ENCODE measurements at places on chromosomes 2 and 18. TPM values are rescaled to one million over a fixed set of nuclear protein-coding genes. Genes with fewer than 3 reads are reported as not detected.

DNA sequence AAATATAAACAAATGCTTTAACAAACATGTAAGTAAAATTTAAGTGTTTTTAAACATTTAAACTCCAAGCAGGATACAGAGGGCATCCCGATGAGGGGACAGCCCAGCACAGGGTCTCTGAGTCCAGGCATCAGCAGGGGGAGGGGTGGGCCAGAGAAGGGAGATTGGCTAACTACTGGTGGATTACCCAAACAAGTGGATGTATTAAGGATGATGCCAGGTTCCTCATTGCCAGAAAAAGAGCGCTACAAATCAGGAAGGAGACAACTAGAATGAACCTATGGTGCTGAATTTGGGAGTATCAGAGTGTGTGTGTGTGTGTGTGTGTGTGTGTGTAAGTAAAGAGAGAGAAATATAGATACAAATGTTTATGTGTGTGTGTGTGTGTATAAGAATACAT, 162.0 kb upstream of the RMP24 start:
- H3K27ac ChIP-seq: no peak overlapping the region
- H3K36me3 ChIP-seq: no peaks in the 10 kb centered on the region
- DNase-seq: no peak
- H3K4me1 ChIP-seq: peaks cover 2% of the 10 kb centered on the region
- H3K27me3 ChIP-seq: peaks cover 9% of the 10 kb centered on the region

DNA sequence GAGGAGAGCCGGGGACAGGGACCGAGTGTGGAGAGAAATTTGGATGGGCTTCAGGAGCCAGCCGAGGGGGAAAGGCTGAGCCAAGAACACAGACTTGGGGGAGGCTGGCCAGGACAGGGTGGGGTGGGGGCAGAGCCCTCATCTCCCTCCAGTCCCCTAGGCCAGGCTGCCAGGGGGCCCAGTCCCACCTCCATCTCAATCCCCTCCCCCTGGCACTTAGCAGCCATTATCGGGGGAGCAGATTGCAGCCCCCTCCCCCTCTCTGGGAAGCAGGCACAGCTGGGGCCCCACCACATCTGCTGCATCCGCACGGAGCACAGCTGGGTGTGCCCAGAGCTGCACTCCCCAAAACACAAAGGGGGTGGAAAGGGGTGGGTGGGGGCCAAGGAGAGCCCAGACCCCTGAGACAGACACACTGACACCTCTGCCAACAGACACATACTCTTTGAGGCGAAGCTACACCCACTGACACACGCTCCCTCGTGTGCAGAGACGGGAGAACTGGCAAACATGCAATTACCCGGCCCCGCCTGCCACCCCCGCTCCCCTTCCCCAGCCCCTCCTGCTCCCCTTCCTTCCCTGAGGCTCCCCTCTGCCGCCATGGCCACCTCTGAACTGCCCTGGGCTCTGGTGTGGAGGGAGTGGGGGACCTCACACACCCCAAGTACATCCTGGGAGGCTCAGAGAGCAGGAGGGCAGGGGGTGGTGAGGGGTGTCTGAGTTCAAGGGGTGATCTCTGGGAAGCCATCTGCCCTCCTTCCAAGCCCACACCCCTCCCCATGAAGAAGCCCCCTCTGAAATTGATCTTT, 5.1 kb upstream of the ASIC4 start:
- H3K36me3 ChIP-seq: peaks cover 6% of the 10 kb centered on the region
- H3K4me1 ChIP-seq: peaks cover 11% of the 10 kb centered on the region
- no peak overlapping the region for H3K27ac ChIP-seq
- no peak for DNase-seq
- no peak overlapping the region for H3K4me3 ChIP-seq

PKDCC gene
- total RNA-seq: not detected

- DNase-seq: no peak
- no peaks in the 10 kb centered on the region for H3K4me1 ChIP-seq
- no peak overlapping the region for H3K27ac ChIP-seq
- H3K27me3 ChIP-seq: no peaks in the 10 kb centered on the region
- H3K36me3 ChIP-seq: no peaks in the 10 kb centered on the region
- H3K4me3 ChIP-seq: no peak overlapping the region
These were observed 1495.2 kb upstream of the NXPH2 start for GRCh38 chr2:140275427-140275826.

GRCh38 chr2:9060819-9061218, 57.3 kb upstream of the MBOAT2 start:
- DNase-seq: no peak
- H3K27me3 ChIP-seq: peaks cover 13% of the 10 kb centered on the region
- no peak overlapping the region for H3K27ac ChIP-seq
- H3K4me3 ChIP-seq: no peak overlapping the region

DNA sequence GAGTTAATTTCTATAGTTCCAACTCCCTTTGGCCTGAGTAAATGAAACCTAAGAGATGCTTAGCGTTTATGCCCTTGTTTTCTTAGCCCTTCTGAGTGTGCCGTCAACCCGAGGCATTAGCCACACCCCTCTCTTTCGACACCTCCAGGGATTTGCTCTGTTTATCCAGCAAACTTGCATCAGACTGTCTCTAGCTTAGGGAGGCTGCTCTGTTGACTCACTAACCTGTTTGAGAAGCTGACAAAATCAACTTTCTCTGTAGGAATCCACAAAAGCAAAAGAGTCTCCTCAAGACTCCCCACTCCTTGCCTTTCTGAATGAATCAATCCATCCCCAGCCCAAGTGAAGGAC, 317.6 kb downstream of the TNS1 start:
- H3K4me1 ChIP-seq: no peaks in the 10 kb centered on the region
- DNase-seq: no peak
- H3K27ac ChIP-seq: no peak overlapping the region

GRCh38 chr2:55966401-55967118, 43.0 kb upstream of the EFEMP1 start:
- no peaks in the 10 kb centered on the region for H3K36me3 ChIP-seq
- H3K4me3 ChIP-seq: no peak overlapping the region
- H3K4me1 ChIP-seq: no peaks in the 10 kb centered on the region
- no peak for DNase-seq
- H3K27me3 ChIP-seq: peaks cover 6% of the 10 kb centered on the region

SIX3 gene
- not detected for total RNA-seq

- H3K27me3 ChIP-seq: no peaks in the 10 kb centered on the region
- H3K4me1 ChIP-seq: peaks cover 5% of the 10 kb centered on the region
- H3K27ac ChIP-seq: no peak overlapping the region
- H3K36me3 ChIP-seq: peaks cover 12% of the 10 kb centered on the region
- no peak for DNase-seq
These were observed 19.8 kb downstream of the TMEM185B start for GRCh38 chr2:120203251-120204021.

DNA sequence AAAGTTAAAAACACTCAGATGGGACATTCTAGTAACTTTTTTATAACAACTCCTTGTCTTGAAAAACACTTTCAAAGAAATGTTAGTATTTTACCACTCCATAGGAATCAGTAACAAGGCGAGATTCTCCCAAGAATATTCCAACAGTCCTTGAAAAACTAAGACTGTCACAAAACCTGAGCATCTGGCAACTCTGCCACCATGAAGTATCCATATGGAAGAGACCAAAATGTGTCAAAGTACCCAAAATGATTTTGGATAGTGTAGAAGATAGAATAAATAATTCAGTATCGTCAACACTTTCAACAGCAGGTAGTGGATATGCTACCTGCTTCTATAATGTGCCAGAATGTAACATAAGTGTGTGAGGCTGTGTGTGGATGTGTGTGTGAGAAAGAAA, 361.8 kb downstream of the ZEB2 start:
- no peak overlapping the region for H3K4me3 ChIP-seq
- H3K27ac ChIP-seq: no peak overlapping the region
- H3K36me3 ChIP-seq: no peaks in the 10 kb centered on the region
- no peak for DNase-seq
- no peaks in the 10 kb centered on the region for H3K4me1 ChIP-seq

DNA sequence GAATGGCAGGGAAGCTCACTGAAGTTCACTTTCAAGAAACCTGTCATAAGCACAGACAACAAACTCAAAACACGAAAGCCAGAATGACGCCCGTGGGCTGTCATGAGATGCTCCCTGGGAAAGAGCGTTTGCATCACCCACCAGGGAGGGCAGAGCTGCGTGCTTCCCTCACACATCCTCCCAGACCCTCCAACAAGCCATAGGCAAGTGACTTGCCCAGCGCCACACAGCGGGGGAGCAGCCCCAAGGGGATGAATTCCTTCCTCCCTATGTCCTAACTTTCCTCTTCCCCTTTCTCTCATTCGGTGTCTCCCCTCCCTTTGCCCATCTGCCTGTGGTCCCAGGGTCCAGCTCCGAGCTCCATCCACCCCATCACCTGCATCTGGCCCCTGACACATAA, 10.7 kb downstream of the BIN1 start:
- no peak for DNase-seq
- H3K27me3 ChIP-seq: peaks cover 3% of the 10 kb centered on the region
- H3K27ac ChIP-seq: no peak overlapping the region
- peaks cover 3% of the 10 kb centered on the region for H3K4me1 ChIP-seq
- H3K36me3 ChIP-seq: no peaks in the 10 kb centered on the region

GRCh38 chr18:1048032-1048431, 143.4 kb downstream of the ADCYAP1 start:
- no peak for DNase-seq
- H3K4me3 ChIP-seq: no peak overlapping the region
- no peaks in the 10 kb centered on the region for H3K4me1 ChIP-seq

DNA sequence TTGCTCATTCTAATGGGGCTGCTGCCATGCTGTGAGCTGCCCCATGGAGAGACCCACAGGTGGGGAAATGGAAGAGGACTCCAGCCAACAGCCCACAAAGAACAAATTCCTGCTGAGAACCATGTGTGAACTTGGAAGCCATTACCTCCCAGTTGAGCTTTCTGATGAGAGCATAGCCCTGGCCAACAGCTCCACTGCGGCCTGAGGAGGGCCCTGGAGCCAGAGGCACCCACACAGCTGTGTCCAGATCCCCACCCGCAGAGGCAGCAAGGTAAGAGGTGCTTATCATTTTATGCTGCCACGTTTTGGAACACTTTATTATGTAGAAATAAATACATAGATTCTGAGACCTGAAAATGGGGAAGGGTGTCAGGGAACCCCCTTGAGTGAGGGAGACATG, 44.2 kb upstream of the OTOS start:
- no peaks in the 10 kb centered on the region for H3K36me3 ChIP-seq
- no peak for DNase-seq
- H3K27me3 ChIP-seq: no peaks in the 10 kb centered on the region
- no peak overlapping the region for H3K4me3 ChIP-seq

GRCh38 chr2:37858400-37858711, 66.7 kb upstream of the RMDN2 start:
- H3K4me3 ChIP-seq: no peak overlapping the region
- DNase-seq: no peak
- no peaks in the 10 kb centered on the region for H3K36me3 ChIP-seq

ADD2 gene
- total RNA-seq: 19.5 TPM

DNA sequence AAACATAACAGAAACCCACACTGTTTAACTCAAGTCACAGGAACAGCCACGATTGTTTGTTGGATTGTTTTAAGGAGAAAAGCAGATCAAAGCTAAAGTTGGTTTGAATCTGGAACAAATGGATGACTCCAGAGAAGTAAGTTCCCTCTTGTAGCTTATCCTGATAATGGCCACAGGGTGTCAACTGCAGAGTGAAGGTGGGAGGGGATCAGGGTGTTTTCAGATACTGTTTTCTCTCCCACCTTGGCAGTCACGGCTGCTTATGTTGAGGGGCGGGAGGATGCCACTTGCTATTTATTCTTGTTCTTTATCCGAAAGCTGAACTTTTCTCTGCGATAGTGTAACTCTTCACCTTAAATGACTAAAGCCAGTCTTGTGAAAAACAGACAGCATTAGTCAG, 36.5 kb upstream of the INPP4A start:
- no peak overlapping the region for H3K27ac ChIP-seq
- peaks cover 7% of the 10 kb centered on the region for H3K4me1 ChIP-seq
- no peaks in the 10 kb centered on the region for H3K36me3 ChIP-seq
- H3K27me3 ChIP-seq: peaks cover 12% of the 10 kb centered on the region
- no peak overlapping the region for H3K4me3 ChIP-seq

SH3RF3 gene
- 0.08 TPM for total RNA-seq

DNA sequence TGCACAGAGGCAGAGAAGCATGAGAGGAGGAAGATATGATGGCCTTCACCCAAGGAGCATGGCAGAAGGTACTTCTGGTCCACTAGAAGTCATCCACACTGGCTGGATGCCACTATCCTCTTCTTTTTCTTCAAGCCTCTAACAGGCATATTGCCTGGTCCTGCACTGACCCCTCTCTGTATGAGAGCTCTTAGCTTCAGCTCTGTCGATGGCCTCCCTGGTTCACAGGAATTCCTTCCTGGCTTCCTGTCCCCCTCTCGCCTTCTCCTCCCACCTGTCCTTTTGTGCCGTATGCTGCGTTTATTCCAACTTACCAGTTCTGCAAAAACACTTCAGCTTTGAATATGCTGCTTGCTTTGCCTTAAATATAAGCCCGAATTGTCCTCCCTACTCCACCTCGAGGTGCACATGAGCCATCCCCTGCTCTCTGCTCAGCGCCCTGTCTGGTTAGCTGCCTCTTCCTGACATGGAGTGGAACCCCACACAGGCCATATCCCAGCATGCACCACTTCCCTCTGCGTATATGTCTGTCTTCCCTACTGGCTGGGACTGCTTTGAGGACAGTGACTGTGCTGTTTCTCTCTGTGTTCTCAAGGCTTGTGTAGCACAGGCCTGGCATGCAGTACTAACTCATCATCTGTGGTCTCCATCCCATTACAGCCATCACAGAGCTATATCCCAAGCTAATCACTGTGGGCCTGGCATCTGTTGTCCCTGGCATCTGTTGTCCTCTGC, 474.9 kb downstream of the EIPR1 start:
- no peaks in the 10 kb centered on the region for H3K36me3 ChIP-seq
- no peaks in the 10 kb centered on the region for H3K27me3 ChIP-seq
- H3K27ac ChIP-seq: peak overlapping the region; percentile 34
- peaks cover 12% of the 10 kb centered on the region for H3K4me1 ChIP-seq
- no peak overlapping the region for H3K4me3 ChIP-seq
- no peak for DNase-seq

DNA sequence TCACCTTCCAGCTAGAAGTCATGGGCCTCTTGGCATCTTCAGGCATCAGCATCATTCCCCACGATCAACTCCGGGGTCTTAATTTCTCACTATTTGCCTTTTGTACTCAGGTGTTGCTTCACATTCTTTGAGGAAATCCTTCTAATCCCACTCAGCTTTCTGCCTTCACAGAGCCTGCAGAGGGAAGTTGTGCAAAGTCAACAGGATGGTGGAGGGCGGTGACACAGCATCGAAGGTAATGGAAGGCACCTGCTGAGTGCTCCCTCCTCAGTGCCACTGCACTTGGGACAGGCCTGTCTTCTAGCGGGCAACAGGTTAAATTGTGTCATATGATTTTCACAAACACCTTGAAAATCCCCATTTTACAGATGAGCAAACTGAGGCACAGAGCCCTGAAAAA, 164.0 kb downstream of the EN1 start:
- no peaks in the 10 kb centered on the region for H3K36me3 ChIP-seq
- DNase-seq: no peak
- H3K27ac ChIP-seq: no peak overlapping the region
- H3K4me1 ChIP-seq: no peaks in the 10 kb centered on the region
- no peak overlapping the region for H3K4me3 ChIP-seq
- H3K27me3 ChIP-seq: no peaks in the 10 kb centered on the region

GRCh38 chr2:227016894-227017293, 147.1 kb downstream of the COL4A4 start:
- H3K27ac ChIP-seq: no peak overlapping the region
- DNase-seq: no peak
- no peaks in the 10 kb centered on the region for H3K4me1 ChIP-seq
- H3K36me3 ChIP-seq: no peaks in the 10 kb centered on the region
- H3K27me3 ChIP-seq: no peaks in the 10 kb centered on the region
- no peak overlapping the region for H3K4me3 ChIP-seq
